ENCODE measurements at places on chromosomes 3 and 15.

- DNase-seq, result no peak
Measured at GRCh38 chr3:125389282-125389681, 14.2 kb upstream of the ZNF148 start.

GRCh38 chr3:196273655-196274054 is 13.9 kb downstream of the PCYT1A start:
- DNase-seq, result no peak

- DNase-seq, result no peak
Measured at GRCh38 chr3:129662191-129662608, 55.7 kb upstream of the PLXND1 start.

DNA sequence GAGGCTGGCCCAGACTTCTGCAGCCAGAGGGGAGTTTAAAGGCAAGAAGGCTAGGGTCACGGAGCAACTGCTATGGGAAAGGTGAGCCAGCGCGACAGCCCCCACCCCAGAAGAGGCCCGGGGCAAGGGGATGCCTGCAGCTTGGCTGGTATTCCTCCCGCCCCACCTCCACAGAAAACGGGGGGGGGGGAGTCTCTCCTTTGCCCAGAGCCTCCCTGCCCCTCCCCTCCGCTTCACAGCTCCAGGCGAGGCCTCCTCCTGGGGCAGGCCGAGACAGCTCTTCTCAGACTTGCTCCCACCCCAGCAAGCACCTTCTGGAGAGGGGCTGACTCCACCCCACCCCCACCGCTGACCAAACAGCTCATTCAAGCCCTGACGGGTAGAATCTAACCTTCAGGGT is 13.4 kb downstream of the ANP32A start:
- DNase-seq, result no peak

GRCh38 chr3:70889162-70890019 is 577.0 kb upstream of the MDFIC2 start:
- DNase-seq, result no peak

GRCh38 chr3:138899351-138899991 is 47.5 kb downstream of the FOXL2 start:
- no peak for DNase-seq

DNA sequence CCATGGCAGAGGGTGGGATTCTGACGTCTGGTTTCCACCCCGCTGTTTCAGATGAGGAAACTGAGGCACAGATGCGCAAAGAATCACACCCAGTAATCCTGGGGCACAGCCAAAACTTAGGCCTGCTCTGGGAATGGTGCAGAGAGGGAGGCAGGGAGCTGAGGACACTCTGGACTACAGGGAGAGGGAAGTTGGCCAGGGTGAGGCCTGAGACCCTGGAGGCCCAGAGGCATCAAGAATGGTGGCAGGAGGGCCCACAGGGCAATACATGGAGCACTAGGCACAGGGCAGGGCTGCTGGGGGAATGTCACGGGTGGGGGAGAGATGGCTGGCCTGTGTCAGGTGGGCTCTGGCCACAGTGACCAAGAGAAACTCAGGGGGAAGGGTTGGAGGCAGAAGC is 63.6 kb downstream of the TLE3 start:
- no peak for DNase-seq

DNA sequence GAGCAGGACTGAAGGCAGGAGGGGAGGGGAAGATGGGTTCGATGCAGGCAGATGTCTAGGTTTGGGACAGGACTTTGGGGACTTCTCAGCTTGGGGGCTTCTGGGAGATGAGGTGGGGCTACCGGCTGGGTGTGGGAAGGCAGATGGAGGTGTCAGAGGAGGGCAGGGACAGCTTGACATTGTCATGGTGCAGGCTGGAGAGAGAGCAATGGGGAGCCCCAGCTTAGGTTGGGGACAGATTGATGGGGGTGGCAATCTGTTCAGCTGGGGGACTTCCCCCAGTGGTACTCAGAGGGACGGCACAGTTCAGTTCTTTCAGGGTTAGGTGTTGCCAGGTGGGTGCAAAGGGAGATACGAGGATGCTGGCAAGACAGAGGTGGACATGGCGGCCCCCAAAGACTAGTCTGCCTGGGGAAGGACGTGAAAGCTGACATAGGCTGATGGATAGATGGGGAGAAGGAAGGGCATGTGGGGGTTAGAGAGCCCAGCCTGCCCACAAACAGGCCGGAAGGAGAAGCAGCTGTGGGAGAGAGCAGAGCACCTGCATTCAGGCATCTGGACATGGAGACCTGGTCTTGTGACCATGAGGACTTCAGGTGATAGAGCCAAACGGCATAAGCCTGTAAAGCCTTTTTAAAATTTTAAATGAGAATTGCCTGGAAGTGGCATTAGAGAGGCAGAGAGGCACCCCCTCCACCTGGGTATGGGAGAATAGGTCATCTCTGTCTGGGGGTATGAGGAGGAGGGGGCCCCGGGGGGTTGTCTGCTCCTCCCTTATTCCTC is 21.1 kb downstream of the ACAA1 start:
- no peak for DNase-seq

DNA sequence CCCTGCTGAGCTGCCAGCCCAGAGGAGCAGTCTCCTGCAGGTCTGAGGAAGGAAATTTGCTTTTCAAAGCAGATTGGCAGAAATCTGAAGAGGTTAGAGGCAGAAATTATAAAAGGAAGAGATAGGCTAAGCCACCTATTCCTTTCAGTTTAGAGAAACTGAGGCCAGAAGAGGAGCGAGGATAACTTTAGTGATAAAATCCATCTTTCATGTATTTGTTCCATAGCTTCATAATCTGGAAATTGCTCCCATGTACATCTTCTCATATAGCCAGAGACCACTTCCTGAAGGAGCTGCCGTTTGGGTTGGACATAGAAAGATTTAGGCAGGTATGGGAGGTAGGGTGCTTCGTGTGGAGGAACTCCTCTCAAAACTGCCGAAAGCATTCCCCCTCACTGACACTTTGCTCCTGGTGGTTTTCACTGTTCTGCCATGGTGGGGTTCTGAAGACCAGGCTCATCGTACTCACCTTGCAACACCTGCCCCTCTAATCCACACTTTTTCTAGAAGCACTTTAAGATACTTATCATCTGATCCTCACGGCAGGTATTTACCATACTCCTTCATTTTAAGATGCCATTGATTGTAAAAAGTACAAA is 670 bp upstream of the ACAP2 start:
- DNase-seq, result no peak

DNA sequence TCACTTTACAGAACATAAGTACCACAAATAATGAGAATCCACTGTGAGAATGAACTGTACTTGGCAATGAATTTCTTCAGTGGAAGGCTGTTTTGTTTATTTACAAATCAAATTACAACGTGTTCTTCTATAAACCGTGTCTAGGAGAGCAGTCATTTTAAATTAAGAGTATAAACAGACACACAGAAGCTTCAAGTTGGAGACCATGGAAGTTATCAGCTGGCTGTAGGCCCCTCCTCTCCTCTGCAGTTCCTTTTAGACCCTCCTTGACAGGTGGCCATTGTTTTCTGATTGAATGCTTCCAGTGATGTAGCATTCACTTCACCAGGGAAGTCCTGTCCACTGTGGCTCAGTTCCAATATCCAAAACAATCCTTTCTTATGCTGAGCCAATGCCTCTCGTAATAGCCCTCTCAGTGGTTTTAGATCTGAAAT is 7.3 kb upstream of the MAPK6 start:
- DNase-seq, result no peak

DNA sequence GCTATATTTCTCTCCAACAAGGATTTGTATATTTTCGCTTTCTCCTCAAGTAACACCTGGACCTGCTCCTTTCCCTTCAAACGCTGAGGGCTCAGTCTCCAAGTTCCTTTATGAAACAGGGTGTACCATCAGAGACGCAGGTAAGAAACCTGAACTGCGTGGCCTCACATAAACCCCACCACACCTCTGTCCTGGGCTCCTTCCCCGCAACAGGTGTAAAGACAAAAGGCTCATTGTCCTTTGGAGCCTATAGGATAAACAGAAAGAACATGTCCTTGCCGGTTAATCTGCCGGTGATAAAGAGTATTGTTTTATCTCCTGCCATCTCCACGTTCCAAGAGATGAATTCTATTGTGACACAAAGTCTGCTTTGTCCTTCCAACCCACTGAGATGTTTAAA is 111.8 kb upstream of the ADAMTS9 start:
- no peak for DNase-seq

DNA sequence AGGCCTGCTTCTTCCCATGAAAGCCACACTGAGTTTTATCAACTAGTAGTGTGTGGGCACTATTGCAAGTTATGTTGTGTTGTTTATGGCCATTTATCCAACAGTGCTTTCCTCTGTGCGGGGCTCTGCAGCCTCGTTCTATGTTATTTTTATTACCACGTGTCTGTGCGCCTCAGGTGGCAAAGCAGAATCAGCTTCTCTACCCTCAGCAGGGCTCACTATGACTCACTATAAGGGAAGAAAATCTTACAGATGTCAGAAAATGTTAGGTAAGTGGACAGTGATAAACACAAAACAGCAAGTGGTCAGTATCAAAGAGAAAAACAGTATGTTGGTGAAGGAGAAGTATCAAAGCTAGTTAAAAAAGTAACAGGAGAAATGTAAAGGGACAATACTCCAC is 61.4 kb downstream of the MOBP start:
- DNase-seq, result no peak

- DNase-seq, result no peak
Measured at GRCh38 chr15:94584833-94585244, 353.5 kb downstream of the MCTP2 start.

GRCh38 chr3:115627180-115628074 is 4.1 kb downstream of the GAP43 start:
- no peak for DNase-seq

Data from activated CD4-positive, CD25-positive, alpha-beta regulatory T cell (primary cell).